ENCODE measurements at places on chromosomes 1 and 21.

DNA sequence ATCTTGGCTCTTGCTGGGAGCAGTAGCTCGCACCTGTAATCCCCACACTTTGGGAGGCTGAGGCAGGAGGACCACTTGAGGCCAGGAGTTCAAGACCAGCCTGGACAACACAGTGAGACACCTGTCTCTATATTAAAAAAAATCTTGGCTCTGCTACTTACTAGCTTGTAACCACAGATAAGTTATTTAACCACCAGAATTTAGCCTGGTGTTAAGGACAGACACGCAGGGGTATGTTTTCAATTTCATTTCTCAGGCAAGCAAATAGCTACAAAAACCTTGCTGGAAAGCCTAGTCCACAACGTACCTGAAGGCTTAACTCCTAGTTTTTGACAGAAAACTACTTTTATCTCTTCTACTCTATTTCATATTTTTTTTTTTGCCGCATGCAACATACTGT lies 24.8 kb upstream of the GFI1 start:
- DNase-seq: no peak

GRCh38 chr21:44374601-44375280 lies 21.3 kb downstream of the TRPM2 start:
- DNase-seq: no peak

DNA sequence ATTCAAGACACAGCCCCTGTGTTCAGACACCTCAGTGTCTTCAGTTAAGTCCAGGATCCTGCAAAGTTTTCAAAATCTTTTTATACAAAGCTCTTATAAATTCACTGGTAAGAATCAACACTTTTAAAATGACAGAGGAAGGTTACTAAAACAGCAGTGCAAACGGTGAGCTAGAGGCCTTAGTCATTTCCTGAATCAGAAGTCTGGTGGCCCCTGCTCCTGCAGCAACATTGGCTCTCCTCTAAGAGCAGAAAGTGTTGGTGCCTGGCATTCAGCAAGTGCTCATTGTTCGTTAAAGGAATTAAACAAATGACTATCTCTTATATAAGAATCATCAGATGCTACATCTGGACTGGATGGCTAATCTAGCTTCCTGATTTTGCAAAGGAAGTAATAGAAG lies 282.9 kb downstream of the PTGER3 start:
- DNase-seq: no peak

DNA sequence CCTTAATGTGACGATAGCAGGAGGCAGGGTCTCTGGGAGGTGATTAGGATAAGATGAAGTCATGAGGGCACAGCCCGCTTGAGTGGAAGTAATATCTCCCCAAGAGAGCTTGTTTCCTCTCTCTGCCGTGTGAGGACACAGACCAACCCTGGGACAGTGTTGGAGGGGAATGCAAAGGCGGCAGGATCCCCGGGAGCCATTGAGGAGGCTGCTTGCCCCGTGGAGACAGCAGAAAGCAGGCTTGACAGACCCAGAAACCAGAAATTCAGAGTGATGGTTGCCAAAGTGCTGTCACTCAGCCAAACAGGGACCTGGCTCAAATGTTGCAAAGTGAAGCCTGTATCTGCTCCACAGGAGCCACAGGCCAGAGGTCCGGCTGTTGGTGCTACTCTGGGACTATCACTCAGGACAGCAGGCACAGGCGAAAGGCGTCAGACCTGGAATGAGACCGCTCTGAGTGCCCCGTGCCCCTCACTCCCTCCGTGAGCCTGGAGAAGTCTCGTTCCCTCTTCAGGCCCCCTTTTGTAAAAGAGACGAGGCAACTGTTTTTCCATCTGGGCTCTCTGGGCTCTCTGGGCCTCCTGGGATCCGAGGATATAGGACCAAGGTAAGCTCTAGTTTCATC lies 96.6 kb upstream of the VANGL1 start:
- no peak for DNase-seq

GRCh38 chr1:7117399-7118281 lies 332.4 kb downstream of the CAMTA1 start:
- no peak for DNase-seq
